ENCODE measurements at places on chromosomes 16 and 17.

DNA sequence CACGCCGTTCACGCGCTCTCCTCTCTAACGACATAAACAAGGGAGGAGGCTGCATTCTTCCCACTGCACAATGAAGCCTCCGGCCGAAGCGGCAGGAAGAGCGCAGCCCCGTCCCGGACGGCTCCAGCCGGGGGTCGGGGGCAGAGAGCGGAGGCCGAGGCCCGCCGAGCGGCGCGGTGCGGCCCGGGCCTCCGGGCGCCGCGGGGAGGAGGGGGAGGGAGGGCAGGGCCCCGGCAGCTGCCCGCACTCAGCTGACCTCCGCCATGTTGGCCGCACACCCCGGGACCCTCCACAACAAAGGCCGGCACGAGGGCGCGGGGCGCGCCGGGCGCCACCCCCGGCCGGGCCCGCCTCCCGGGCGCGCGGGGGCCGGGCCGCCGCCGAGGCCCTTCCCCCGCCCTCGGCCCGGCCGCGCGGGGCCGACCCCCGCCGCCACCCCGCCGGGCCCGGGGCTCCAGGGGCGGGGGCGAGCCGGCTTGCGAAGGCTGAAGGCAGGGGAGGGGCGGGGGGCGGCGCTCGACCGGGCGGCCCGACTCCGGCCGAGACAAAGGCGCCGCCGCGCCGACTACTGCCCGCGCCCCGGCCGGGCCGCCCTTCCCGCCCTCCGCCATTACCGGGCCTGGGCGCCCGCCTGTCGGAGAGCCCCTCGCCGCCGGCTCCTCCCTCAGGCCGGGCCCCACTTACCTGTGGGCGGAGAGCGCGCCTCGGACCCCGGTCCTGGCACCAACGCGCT lies 527 bp downstream of the SIAH1 start:
- peak; percentile 36 for DNase-seq

DNA sequence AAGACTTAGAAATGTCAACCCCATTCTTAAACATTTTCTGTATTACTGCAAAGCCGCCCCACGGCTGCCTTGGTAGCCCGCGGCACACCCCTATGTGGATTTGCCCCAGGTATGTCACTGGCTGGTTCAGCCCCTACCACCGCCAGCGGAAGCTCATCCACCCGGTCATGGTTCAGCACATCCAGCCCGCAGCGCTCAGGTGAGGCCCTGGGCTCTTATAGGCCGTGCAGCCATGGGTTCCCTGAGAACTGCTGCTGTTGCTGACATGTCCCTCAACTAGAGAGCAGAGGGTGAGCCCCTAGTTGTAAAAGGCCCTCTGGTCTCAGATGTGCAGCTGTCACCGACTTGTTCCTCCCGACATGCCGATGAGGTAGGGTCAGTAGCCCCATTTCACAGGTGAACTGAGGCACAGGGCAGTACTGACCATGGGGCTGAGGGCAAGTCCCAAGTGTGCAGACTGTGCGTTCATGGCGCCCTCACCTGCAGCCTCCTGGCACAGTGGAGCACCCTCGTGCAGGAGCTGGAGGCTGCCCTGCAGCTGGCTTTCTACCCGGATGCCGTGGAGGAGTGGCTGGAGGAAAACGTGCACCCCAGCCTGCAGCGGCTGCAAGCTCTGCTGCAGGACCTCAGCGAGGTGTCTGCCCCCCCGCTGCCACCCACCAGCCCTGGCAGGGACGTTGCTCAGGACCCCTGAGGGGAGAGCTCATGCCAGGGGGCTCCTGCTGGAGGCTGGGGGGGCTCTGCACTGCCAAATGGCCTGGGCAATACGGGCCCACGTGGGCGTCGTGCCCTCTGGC lies 8.7 kb downstream of the CYBC1 start:
- DNase-seq, result no peak

DNA sequence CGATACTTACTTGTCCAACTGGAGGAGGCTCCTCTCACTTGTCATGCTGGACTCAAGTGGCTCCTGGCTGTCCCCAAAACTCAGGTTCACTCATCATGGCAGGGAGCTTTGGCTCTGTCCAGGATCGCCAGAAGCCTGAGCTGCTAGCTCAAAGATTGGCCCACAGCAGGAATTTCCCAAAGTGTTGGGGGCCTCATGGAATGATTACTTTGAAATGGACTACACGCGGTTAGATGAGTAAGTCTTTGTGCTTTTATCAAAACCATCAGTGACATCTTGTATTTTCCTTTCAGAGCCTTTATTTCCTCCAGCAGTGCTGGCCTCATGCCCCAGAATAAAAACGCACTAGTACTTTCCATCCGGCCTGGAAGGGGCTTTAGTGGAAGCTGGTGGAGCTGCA lies 29.2 kb upstream of the PHB1 start:
- peak; percentile 77 for DNase-seq

- DNase-seq, result peak; percentile 59
Measured at GRCh38 chr16:51146256-51146924, 4.7 kb downstream of the SALL1 start.

- DNase-seq, result no peak
Measured at GRCh38 chr16:1975432-1976215, 3.8 kb downstream of the TBL3 start.

DNA sequence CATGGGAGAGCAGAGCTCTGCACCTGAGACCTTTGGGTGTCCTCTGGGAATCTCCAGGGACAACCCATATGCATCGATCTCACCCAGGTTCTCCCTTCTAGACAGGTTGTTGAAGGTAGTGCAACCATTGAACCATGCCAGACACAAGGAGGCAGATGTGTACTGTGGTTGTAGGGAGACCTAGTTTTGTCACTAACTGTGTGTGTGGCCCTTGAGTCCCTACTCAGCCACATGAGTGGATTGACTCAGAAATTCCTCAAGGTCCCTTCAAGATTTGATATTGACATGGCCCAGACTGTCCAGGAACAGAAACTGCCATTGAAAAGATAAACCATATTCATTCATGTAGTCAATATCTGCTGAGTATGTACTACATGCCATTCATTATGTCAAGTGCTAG lies 396.4 kb upstream of the CCL2 start:
- no peak for DNase-seq

GRCh38 chr16:79981814-79982213 lies 381.3 kb upstream of the MAF start:
- no peak for DNase-seq

DNA sequence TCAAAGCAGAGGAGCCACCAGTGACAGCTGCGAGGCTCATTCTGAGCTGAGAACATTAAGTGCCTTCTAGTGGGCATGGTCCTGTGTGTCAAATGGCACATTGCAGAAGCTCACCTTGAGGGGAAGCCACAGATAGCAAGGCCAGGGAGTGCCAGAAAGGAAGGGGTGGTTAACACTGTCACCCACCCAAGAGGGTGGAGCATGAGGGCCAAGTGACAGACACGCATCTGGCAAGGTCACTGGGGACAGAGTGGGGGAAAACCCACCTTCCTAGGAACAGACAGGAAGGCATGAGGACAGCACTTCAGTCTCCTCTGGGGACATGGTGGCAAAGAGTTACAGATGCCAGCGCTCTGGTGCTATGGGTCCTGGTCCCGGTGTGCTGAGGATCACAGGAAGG lies 22.1 kb downstream of the NUBP1 start:
- no peak for DNase-seq

DNA sequence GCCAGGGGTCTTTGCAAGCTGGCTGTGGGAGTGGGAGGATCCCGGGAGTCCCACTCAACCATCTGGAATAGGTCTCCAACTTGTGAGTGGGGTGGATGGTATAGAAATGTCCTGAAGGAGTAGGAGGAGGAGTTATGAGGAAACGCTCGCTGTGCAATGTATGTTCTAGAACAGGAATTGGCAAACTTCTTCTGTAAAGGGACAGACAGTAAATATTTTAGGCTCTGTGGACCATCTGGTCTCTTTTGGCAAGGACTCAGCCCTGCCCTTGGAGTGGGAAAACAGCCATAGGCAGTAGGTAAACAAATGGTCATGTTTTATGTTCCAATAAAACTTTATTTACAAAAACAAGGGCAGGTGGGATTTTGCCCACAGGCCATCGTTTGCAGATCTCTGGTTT lies 149.2 kb downstream of the NPIPB5 start:
- no peak for DNase-seq

DNA sequence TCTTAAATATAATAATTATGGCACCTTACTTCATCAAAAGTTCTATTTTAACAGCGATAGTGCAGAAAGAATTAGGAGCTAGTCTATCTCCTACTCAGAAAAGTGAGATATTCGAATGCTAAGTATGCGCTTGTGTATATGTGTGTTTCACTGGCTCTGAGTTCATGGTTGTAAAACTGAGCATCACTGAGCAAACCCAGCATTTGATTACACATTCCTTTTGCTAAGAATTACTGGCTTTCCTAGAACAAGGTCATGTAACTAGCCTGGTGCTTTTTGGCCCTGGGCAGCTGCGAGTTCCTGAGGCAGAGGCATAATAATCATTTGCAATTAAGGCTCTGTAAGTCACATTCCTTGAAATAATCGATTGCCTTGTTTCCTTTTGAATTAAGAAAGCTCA lies 157.2 kb downstream of the SNX29 start:
- DNase-seq, result no peak

DNA sequence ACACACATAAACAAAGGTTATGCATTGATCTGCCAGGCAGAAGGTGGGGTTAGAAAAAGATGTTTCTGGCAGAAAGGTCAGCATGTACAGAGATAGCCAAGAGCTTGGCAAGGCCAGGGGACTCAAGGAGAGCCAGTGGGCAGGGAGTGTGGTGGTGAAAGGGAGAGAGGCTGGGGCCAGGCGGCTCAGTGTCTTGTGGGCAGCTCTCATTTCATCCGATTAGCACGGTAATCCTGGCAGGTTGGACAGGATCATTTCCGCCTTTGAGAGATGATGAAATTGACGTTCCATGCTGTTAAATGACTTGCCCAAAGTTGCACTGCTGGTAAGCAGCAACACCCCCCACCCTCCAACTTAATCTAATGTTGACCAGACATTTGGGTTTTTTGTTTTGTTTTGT lies 3.6 kb downstream of the CHD9 start:
- no peak for DNase-seq

DNA sequence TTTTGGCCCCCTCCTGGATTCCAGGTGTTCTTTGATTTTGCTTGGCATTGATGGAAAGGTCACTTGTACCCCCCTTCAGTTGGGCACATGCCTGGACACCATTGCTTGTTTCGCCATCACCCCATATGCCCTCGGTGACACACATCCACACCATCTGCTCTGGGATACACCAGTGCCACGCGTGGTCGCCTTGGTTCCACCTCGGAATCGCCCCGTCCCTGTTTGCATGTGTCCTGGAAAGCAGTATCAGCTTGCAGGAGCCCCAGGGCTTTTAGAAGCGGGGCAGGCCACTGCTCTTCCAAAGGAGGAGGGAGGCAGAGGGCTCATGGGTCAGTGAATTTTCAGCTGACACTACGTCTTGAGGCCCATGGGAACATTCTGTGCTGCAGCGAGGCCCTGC lies 607.9 kb downstream of the KCNJ18 start:
- no peak for DNase-seq

DNA sequence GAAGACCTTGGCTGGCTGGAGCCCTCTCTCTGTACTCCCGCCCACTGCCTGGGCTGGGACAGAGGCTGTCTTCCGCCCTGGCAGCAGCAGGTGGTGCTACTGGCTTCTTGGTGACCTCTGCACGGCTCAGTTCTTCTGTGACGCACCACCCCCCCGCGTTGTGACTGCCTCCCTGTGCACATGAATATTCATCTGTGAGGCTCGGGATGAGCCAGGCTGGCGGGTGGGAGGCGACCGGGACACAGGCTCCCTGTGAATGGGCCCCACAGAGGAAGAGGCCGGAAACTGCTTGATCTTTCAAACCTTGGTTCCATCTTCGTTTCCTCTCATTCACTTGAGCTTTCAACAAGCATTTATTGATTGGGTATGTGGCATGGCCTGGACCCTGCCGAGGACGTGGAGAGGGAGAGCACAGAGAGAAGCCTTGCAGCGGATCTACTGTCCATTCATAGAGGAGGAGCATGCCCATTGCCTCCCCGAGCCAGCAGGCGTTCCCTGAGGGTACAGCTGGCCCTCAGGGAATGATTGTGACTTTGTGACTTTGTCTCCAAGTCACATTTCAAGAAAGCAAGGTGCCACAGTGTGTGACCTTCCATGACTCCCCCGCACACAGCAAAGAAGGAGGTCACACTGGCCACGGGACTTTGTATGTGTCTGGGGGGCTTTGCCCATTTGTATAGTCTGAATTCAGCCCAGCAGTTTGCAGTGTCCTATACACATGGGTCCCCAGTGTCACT lies 45.0 kb downstream of the B9D1 start:
- DNase-seq, result peak; percentile 58

DNA sequence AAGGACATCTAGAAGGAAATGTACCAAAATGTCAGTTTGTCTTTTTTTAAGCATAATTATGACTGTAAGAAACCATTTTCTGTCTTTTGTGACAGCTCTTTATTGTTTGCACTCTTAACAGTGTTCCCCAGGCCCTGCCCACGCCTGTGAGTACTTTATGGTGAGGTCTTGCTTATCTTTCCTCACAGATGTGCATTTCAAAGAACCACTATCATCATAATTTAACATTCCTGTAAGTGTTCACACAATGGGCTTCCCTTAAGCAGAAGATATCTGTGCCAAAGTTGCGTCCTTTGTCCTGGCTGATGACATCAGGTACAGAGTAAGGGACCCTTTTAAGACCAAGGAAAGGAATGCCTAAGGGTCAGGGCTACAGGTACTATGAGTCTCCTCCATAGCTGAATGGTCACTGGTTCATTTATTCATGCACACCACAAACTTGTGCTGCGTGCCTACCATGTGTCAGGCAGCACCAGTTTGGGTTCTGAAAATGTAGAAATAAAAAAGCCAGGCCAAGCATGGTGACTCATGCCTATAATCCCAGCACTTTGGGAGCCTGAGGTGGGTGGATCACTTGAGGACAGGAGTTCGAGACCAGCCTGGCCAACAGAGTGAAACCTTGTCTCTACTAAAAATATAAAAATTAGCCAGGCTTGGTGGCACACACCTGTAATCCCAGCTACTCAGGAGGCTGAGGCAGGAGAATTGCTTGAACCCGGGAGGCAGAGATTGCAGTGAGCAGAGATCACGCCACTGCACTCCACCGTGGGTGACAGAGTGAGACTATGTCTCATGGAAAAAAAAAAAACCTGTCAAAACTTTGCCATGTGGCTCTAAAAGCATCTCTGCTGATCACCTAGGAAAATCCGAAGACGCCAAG lies 55.4 kb upstream of the NLK start:
- no peak for DNase-seq

- DNase-seq, result no peak
Measured at GRCh38 chr16:89784406-89784805, 32.0 kb downstream of the FANCA start.

DNA sequence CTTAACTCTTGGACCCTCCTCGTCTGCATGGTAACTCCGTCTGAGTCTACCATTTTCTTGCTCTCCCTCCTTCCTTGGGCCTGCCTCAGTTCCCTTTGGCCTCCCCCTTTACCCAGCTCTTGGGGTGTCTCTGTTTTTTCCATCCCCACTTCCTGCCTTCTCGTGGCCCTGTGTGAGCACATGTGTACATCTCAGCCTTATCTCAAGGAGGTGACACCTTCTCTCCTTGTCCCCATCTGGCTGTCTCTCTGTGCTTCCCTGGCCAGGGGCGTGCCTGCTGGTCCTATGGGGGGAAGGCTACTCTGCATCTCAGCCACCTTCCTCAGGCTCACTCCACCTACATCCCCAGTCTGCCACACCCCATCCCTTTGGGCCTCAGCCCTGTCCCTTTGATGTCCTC lies 6.6 kb downstream of the CTF1 start:
- no peak for DNase-seq

GRCh38 chr16:11398136-11398535 lies 52.9 kb downstream of the RMI2 start:
- DNase-seq, result no peak
